NCI-H1436 treated with DMSO at 0.1 percent for 48 hours (cell line): ENCODE measurements at places on chromosomes 1 and 21.

GRCh38 chr21:41066086-41066938 lies 101.6 kb upstream of the BACE2 start:
- no peak for DNase-seq

GRCh38 chr1:209692745-209693504 lies 11.7 kb upstream of the HSD11B1 start:
- DNase-seq: peak; percentile 18

DNA sequence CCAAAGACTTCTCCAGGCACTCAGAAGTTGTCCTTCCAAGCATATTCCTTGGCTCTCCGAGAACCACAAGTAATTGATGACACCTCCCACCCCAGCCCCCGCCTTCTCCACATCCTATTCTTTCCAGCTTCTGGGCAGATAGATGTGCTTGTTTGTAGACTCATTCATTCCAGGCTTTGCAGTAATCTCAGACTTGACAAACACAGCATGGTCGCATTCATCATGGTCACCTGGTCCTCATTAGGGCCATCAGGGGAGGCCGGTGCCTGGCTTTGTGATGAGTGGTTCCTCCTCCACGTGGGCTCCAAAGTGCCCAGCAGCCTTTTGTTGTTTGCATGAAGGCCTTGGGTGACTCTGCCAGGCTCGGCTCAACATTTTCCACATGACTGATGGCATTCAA lies 28.5 kb upstream of the KCNE2 start:
- DNase-seq: no peak

GRCh38 chr1:95086949-95087533 lies 14.3 kb upstream of the ALG14 start:
- DNase-seq: no peak

- no peak for DNase-seq
Observed at GRCh38 chr1:203467550-203467921, 8.1 kb upstream of the PRELP start.

- DNase-seq: no peak
Observed at GRCh38 chr1:32885676-32886003, 651 bp upstream of the HPCA start.

- no peak for DNase-seq
Observed at GRCh38 chr1:247370786-247371732, 39.4 kb upstream of the ZNF496 start.

DNA sequence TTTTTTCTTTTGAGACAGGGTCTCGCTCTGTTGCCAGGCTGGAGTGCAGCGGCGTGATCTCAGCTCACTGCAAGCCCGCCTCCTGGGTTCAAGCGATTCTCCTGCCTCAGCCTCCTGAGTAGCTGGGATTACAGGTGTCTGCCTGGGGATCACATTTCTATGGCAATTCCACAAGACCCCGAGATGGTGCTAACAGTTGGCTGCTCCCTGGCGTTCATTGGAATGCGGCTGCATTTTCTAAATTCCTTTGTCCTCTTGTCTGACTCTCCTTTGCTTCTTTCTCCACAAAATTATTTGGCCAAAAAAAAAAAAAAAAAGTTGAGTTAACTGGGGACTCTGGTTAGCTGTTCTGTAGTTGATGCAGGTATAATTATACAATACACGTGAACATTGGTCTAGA lies 176.4 kb downstream of the ETS2 start:
- DNase-seq: no peak

GRCh38 chr1:76374086-76374485 lies 299.5 kb downstream of the ST6GALNAC3 start:
- peak; percentile 80 for DNase-seq
